ENCODE measurements at places on chromosomes 3 and 15.

- no peak for DNase-seq
Observed at GRCh38 chr3:29746163-29746760, 465.4 kb downstream of the RBMS3 start.

GRCh38 chr15:70140025-70140542 is 42.4 kb upstream of the TLE3 start:
- DNase-seq, result no peak

DNA sequence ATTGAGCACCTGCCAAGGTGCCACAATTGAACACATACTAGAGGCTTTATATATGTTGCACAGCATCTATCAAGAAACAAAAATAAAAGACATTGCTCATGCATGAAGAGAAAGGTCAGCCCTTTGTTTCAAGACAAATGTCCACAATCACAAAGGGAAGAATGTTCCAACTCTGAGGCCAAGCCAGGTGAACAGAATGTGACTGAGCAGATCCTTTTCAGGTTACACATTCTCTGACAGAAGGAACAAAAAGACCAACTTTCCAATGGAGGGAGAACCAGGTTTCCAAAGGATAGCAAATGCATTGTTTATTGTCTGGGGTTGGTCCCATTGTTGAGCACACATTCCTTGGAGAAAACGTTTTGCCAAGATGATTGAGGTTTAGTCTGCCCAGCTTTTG is 50.2 kb upstream of the FAM174B start:
- DNase-seq, result no peak

DNA sequence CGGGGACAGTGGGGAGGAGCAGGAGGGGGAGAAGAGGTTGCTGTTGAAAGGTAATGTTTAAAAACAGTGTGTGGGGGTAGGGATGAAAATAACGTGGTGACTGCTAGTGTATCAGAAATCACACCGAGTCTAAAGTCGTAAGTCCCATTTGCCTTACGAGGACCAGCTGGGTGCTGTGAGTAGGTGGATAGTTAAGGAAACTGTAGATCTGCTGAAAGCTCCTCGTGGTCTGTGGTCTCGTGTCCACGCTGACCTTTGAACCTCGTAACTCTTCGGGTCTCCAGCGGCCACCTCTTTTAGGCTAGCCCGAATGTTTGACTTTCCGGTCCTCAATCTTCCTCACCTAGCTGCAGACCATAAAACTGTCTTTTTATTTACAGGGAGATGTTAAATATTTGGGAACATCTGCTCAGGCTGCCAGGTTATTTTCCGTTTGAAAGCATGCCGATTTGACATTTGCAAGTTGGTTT is 29.3 kb upstream of the ST3GAL6 start:
- DNase-seq, result no peak

DNA sequence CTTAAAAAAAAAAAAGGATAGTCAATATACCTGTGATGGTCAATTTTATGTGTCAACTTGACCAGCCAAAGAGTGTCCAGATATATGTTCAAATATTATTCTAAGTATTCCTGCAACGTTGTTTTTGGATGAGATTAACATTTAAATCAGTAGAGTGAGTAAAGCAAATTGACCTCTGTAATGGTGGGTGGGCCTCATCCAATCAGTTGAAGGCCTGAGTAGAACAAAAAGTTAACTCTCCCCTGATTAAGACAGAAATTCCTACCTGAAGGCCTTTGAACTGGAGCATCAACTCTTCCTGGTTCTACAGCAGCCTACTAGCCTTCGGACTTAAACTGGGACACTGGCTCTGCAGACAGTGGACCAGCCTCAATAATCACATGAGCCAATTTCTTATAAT is 154.1 kb downstream of the FGF12 start:
- DNase-seq, result no peak

DNA sequence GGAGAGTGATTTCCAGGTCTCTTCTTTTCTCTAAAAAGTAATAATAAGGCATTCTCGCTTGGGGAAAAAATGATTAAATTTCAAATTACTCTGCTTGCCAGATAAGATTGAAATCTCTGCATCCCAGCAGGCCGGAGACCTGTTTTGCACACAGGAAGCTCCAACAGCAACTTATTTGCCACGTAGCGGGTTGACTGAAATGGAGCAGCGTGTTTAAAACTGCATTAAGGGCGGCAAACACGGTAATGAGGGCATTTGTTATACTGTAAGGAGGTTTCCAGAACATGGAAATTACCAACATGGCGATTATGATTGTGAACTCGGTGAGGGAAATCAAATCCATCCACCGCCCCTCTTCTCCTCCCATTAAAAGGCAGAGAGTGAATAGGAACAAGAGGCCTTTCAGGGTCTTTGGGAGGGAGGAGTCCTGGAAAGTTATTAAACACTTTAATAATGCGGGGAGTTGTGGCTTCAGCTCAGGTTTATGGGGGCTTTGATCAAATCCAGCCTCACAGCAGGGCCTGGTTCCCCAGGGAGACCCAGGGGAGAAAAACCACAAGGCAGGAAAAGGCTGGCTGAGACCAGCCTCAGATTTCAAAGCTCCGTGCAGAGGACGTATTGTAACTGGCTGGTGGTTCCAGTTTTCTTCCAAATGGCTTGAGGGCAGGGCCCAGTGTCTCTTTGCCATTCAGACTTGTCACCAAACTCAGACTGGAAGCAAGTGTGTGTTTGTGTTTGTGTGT is 242.3 kb downstream of the TLE3 start:
- no peak for DNase-seq

DNA sequence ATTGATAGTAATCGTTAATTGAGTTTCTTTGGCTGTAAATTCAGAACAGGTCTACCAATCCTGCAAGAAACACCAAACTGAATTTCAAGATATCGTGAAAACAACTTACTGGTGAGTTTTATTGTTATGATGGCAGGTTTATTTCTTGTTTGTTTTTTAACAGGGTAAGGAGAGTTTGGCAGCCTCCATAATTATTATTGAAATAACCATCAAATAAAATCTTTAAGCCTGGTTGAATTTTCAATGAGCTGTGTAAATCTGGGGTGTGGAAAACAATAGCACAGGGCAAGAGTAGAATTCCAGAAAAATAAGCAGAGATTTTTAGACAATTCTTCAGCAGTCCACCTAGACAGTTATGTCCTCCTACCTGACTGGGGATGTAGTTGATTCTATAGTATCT is 196.5 kb downstream of the MECOM start:
- no peak for DNase-seq

DNA sequence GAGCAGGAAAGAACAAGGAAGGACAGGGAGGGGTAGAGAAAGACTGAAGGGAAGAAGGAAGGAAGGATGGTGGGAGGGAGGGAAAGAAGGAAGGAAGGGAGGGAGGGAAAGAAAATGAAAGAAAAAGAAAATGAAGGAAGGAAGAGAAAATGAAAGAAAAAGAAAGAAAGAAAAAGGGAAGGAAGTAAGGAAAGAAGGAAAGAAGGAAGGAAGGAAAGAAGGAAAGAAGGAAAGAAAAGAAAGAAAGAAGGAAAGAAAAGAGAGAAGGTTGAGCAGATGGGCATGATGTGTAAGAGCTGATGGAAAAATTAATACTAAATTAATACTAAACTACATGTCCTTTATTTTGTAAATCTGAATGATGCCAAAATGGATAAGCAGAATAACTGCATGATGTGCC is 418.3 kb upstream of the CDIN1 start:
- no peak for DNase-seq

GRCh38 chr3:137724240-137724639 is 39.9 kb upstream of the SOX14 start:
- no peak for DNase-seq

DNA sequence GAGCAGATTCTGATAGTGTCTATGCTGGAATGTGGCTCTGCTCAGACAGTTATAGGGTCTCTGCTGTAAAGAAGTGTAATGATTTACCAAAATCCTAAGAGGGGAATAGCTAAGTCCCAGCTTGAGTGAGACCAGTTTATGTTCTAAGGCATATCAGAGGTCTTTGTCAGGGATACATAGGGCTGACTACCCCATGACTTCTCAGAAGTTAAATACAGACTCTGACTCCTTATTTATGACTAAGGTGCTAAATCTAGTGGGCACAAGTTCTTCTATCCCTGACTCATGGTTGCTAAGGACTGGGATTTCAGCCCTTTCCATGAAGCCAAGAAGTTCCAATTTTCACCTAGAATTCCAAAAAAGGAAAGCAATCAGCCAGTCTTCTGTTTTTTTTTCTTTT is 192.6 kb upstream of the POU1F1 start:
- DNase-seq, result no peak

GRCh38 chr3:177589041-177589650 is 391.9 kb upstream of the TBL1XR1 start:
- no peak for DNase-seq

DNA sequence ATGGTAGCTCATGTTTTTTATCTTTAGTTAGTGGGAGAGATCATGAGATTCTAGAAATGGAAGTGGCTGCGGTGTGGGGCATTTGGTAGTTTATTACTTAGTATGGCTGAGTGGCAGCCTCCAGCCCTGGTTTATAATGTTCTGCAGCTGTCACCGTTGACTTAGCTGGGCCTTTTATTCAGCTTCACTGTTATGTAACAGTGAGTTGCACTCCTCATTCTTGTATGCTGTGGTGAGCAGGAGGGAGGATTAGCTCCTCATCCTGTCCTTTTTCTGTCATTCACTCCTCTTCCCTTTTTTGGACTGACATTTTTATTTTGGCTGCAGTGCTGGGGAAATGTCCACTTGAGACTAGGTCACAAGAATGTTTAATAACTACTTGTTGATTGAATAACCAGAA is 29.5 kb downstream of the RAD54L2 start:
- no peak for DNase-seq

DNA sequence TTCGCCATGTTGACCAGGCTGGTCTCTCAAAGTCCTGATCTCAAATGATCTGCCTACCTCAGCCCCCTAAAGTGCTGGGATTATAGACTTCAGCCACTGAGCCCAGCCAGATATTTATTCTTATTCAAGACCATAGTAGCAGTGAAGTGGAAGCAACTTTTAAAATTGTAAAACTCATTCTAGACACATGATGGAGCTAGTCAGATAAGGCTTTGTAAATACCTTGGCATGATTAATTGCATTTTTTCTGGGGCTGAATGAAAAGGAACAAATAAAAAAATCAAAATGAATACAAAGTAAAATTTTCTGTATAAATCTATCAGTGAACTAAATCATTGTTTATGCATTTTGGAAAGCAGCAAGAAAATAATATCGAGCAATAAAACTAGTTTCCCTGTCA is 4.1 kb upstream of the MYO1E start:
- no peak for DNase-seq

- DNase-seq, result no peak
Observed at GRCh38 chr3:186299327-186299726, 62.7 kb downstream of the DGKG start.

DNA sequence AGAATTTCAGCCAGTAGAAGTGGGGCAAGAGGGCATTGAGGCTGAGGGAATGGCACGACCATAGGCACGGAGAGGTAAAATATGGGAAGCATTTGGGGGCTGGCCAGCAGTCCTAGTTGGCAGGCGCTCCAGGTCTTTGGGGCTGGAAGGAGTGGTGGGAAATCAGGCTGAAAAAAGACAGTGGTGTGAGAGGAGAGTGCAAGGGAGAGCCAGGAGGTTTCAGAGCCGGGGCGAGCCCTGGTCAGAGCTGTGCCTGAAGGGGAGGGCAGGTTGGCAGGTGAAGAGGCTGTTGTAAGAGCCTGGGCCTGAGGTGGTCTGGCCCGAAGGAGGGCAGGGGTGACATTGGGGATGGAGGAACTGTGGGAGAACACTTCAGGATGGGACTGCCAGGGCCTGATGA is 1.6 kb upstream of the IDH3A start:
- no peak for DNase-seq

DNA sequence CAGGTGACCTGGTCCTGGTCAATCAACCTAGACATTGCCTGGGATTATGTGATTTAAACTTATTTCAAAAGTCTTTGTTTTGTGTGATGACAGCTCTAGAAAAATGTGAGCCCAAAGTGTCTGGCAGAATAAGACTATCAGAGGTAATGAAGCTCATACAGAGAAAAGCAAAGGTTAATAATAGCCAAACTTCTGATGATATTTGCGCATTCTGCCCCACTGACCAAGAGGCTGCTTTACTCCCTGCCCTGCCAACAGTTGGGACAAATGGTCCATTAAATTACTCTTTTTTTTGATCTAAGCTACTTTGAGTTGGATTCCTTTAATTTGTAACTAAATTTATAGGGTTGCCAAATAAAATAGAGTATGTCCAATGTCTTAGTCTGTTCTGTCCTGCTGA is 911.2 kb downstream of the MCTP2 start:
- DNase-seq, result no peak

- DNase-seq, result no peak
Observed at GRCh38 chr15:68227643-68228142, 1.8 kb downstream of the CLN6 start.

- peak; percentile 87 for DNase-seq
Observed at GRCh38 chr3:184338511-184338945, 1.1 kb downstream of the FAM131A start.

- peak; percentile 47 for DNase-seq
Observed at GRCh38 chr3:58010562-58010961, 2.3 kb downstream of the FLNB start.

- DNase-seq, result peak; percentile 57
Observed at GRCh38 chr3:178059119-178059518, 477.1 kb upstream of the KCNMB2 start.

DNA sequence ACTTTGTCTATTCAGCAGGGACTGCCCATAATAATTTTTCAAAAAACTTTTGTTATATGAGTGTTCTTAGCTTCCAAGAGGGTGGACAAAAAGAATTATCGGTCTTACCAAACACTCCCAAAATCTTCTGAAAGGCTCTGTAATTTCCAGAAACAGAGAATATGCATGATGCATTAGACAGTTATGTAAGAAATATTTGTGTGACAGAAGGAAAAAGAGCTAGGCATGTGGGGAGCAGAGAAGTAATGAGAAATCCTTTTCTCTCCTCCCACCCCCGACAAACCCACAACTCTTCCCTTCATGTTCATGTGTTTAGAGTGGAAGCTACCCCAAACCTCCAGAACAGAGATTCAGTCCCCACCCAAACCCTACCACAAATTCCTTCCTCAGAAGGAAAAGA is 86.8 kb downstream of the MYO5A start:
- DNase-seq, result peak; percentile 18

- no peak for DNase-seq
Observed at GRCh38 chr3:81451611-81452010, 309.8 kb downstream of the GBE1 start.

GRCh38 chr3:185082149-185082548 is 70.7 kb downstream of the C3orf70 start:
- DNase-seq, result peak; percentile 26

- DNase-seq, result peak; percentile 71
Observed at GRCh38 chr3:14204515-14205284, 26.1 kb downstream of the LSM3 start.

GRCh38 chr15:69117431-69117871 is 43.0 kb upstream of the GLCE start:
- no peak for DNase-seq

Measured in IMR-90 (cell line).